ENCODE measurements at places on chromosomes 6 and 20.

GRCh38 chr6:18491308-18492045, 104.3 kb downstream of the RNF144B start:
- no peak for DNase-seq

DNA sequence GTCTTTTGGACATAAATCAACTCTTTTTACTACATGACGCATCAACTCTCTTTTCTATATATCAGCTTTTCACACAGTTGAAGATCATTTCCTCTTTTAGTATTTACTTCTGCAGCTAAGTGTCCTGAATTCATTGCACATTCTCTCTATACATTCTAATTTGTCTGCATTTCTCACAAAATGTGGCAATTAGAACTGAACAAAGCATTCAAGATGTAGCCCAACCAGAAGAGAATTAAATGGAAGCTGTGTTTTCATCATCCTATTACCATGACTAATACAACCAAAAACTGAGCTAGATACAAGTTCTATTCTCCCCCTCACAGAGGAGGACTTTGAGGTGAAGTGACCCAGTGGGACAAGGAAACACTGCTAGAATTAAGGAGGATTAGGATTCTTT, 86.9 kb downstream of the PLCG1 start:
- DNase-seq = no peak

- peak; percentile 58 for DNase-seq
Measured at GRCh38 chr6:15872241-15873103, 209.6 kb upstream of the DTNBP1 start.

- DNase-seq = no peak
Measured at GRCh38 chr20:53171065-53171464, 198.9 kb downstream of the TSHZ2 start.

GRCh38 chr6:169800116-169800667, 48.8 kb downstream of the ERMARD start:
- DNase-seq = no peak

DNA sequence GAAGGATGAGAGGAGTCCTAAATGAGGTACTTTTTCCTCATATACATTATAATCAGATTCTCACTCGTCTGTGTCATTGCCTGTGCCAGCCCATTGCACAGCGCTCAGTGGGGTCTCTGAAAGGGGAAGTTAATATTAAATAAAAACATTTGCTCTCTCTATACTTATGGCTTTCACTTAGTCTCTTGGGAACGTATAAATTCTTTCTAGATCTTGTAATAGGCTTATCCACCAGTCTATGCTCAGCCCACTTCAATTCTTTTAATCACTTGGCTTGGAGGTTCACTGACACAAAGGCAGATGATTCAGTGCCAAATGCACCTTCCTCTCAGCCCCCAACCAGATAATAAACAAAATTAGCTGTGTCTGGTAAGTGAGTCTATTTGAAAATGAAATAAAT, 164.3 kb upstream of the OGFRL1 start:
- DNase-seq = no peak

DNA sequence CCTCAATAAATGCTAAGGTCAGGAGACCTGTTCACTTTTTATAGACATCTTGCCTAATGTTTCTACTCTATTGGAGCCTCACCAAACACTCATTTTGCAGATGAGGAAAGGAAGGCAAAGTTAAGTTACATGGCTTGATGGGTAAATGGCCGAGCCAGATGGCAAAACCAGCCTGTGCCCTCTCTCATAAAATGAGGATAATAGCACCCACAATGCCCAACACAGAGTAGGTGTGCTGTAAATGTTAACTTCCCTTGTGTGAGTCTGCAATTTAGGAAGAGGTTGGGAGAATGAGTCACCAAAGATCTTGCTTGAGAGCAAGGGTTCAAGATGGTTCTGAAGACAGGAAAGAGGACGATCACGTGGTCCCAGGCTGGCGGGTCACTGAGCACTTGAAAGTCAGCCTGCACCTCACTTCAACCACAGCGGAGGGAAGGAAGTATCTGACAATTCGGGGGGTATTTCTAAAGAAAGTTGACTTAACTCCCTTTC, 3.3 kb downstream of the KCNK5 start:
- no peak for DNase-seq

- no peak for DNase-seq
Measured at GRCh38 chr6:44258325-44258863, 1.1 kb upstream of the SLC35B2 start.

Data from NCI-H226 (cell line).